ENCODE measurements at places on chromosomes 2 and 18.

GRCh38 chr2:215705771-215706361 lies 270.0 kb upstream of the FN1 start:
- DNase-seq: no peak

GRCh38 chr2:78051480-78051879 lies 529.3 kb upstream of the LRRTM4 start:
- DNase-seq: no peak

DNA sequence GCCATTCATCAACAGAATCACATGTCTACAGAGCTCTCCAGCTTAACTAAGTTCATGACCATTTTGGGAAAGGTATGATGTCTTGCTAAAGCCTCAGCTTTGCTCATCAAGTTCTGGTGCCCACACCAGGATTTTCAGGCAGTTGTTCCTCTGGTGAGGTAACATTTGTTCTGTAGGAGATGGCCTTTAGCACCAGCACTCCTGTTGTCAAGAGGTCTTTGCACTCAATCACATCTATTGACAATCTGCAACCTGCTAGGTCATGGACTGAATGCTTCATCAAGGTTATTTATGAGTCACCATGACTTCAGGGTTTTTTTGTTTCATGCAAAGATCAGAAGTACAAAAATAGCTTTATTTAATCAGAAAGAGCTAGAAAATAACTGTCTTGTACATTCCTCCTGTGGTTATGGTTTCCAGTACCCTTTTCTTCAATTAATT lies 36.6 kb upstream of the VIT start:
- no peak for DNase-seq

DNA sequence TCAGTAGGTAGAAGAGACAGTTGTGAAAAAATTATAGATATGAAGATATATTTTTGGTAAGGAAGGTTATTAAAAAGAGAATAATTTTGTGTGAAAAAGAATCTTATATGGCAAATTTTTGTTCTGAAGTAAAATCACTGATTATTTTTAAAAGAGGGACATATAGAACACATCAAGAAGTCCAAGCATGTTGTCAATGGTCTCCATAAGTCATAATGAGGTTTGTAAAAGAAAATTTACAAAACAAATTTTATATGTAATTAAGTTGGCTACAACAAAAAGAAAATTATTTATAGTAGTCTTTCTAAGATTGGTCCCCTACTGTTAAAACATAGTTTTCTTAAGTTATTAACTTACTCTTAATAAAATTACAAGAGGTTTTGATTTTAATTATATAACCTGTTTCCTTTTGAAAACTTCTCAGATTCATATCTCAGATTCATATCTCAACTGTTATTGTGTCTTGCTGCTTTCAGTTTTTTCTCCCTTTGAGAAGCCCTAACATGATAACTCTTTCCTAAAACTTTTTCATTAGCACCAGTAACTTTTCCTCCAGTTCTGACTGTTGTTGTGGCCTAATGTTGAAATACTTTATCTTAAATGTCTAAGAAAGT lies 81.2 kb downstream of the SH3YL1 start:
- DNase-seq: no peak

DNA sequence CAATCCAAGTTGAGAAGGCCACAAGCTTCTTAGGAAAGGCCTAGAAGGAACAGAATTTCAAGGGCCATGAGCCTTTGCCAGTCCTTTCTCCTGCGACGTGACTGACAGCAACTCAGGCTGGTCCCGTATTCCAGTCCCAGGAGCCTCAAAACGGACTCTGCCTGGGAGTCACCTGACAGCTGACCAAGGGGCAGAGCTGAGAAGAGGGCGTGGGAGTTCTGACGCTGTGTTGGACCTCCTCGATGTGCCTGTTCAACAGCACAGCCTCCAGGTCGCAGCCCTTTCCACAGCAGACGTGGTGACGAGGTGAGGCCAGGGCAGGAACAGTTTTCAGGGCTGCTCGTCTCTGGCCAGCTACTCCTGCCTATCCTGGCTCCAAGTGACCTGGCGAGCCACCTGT lies 37.6 kb downstream of the CENPO start:
- no peak for DNase-seq

DNA sequence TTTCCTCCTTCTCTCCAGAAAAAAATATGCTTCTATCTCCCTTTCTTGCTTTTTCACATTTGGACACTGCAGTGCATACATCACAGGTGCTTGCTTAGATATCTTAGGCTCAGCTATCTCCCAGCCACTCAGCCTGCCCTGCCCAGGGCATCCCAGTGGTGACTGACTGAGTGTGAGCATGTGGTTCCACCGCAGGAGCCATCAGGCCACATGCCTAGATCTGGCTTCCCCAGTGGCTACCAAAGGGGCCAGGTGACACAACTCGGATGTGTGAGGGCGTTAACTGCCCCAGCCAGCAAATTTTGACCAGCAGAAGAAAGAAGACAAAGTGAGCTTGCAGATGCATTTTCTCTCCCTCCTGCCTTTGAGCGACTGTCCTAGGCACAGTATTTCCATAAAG lies 25.5 kb downstream of the SP5 start:
- no peak for DNase-seq

DNA sequence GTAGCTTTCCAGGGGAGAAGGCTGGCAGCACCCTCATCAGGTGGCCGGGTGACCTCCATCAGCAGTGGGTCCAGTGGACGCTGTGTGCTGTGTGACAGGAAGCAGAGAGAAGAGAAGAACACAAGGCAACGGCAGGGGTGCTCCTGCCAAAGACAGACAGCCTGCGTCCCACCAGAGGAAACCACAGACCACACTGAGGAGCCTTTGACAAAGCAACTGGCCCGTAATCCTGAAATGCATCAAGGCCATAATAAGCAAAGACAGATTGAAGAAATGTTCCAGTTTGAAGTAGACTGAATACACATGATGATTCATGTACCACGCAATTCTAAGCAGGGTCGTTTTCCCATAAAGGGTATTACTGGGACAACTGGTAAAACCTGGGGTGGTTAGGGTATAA lies 172.4 kb downstream of the FBXO15 start:
- no peak for DNase-seq

GRCh38 chr2:83006961-83007360 lies 1452.1 kb downstream of the SUCLG1 start:
- DNase-seq: no peak

- DNase-seq: no peak
Observed at GRCh38 chr2:178449700-178450523, 1.1 kb downstream of the PRKRA start.

DNA sequence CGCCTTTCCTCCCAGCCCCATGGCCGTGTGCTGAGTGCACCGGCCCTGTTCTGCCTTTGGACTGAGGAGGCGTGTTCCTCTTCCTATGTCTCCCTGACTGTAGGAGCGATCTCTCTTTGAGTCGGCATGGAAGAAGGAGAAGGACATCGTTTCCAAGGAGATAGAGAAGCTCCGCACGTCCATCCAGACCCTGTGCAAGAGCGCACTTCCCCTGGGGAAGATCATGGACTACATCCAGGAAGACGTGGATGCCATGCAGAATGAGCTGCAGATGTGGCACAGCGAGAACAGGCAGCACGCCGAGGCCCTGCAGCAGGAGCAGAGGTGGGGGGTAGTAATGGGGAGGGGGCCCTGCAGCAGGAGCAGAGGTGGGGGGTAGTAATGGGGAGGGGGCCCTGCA lies 29.4 kb upstream of the ASB1 start:
- DNase-seq: no peak

DNA sequence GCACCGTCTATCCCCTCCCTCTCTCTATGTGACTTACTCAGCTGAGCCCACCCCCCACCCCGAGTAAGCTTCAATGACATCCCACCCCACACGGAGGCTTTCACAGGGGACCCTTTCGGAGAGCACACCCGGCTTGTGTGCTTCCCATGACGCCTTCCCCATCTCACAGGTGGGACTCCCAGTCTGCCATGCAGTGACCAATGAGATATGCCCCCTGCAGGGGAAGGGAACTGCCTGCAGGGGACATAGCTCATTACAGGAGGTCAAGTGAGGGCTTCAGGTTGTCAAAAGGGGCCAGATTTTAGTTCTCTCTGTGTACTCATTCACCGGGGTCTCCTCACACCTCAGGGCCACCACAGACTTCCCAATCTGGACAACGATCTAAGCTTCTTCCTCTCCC lies 112.6 kb downstream of the GAREM1 start:
- no peak for DNase-seq

- DNase-seq: no peak
Observed at GRCh38 chr2:168194784-168195522, 52.4 kb downstream of the STK39 start.

DNA sequence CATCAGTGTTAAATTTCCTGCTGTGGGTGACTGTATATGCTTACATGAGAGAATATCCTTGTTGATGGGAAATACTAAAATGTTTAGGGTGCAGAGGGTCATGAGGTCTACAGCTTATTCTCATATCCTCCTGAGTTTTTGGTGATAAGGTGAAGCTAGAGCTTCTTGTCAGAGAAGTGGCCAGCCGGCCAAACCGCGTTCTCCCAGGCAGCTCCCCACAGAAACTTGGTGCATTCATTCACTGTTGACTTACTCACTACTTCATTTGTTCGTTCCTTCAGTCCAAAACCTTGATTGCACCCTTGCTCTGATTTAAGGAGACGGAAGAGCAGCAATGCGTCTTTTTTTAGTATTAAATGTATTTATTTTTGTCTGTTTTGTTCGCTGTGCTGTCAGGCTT lies 8.7 kb downstream of the SNED1 start:
- no peak for DNase-seq

DNA sequence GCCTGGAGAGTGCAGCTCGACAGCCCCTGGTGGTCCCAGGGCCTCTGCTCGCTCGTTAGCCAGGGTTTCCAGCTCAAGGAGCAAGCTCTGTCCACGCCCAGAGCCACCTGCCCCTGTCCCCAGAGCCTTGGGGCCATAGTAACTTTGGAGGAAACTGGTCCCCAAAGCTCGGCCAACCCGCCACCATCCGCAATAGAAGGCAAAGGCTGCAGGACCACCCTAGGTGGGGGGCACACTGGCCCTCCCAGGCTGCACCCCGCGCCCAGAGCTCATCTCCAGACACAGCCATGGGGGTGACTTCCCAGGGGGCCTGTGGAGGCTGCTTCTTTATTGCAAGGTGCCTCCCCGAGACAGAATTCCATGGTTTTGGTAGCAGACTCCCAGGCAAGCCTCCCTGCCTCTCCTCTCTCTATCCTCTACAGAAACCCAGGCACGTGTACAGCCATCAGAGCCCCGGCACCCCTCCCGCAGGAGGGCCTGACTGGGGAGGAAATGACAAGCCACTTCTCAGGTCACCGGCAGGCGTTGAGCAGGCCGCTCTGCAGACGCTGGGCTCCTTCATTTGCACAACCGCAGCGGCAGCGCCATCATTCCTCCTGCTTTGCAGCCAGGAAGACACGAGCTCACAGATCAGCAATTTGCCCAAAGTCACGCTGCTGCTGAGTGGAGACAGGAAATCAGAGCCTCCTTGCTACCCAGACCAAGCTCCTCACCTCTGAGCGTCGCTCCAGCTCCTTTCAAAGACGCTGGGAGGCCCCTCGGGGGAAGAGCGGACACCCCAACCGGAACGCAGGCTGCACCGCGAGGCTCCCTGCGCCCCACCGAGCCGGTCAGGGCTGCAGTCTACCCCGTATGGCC lies 80.2 kb downstream of the NDUFA10 start:
- DNase-seq: no peak
